ENCODE measurements at places on chromosomes 3 and 15.

DNA sequence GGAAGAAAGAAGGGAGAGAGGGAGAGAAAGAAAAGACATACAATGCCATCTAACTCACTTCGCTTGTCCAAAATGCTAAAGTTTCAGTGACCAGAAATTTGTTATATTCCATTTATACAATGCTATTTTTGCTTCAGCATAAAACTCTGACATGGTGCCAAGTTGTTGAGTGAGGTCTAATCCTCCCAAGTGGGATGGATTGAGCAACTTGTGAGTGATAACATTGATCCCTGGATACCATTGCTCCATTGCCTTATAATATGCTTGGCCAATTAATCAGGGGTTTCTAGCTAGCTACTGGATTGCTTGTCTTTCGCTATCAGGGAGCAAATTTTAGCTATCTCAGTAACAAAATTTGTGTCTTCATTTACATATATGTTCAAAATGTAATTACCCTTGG lies 615.6 kb upstream of the DPPA4 start:
- DNase-seq: peak; percentile 44

GRCh38 chr3:66856533-66856932 lies 141.6 kb upstream of the KBTBD8 start:
- no peak for DNase-seq

- peak; percentile 26 for DNase-seq
Measured at GRCh38 chr3:48241796-48242455, 1.0 kb downstream of the ZNF589 start.

GRCh38 chr15:64754663-64755426 lies 20.5 kb downstream of the RBPMS2 start:
- no peak for DNase-seq

- no peak for DNase-seq
Measured at GRCh38 chr3:9045371-9045770, 82.1 kb upstream of the RAD18 start.

GRCh38 chr15:91552555-91552954 lies 301.0 kb upstream of the SLCO3A1 start:
- DNase-seq: no peak

- DNase-seq: no peak
Measured at GRCh38 chr3:152505926-152506325, 237.2 kb downstream of the MBNL1 start.

DNA sequence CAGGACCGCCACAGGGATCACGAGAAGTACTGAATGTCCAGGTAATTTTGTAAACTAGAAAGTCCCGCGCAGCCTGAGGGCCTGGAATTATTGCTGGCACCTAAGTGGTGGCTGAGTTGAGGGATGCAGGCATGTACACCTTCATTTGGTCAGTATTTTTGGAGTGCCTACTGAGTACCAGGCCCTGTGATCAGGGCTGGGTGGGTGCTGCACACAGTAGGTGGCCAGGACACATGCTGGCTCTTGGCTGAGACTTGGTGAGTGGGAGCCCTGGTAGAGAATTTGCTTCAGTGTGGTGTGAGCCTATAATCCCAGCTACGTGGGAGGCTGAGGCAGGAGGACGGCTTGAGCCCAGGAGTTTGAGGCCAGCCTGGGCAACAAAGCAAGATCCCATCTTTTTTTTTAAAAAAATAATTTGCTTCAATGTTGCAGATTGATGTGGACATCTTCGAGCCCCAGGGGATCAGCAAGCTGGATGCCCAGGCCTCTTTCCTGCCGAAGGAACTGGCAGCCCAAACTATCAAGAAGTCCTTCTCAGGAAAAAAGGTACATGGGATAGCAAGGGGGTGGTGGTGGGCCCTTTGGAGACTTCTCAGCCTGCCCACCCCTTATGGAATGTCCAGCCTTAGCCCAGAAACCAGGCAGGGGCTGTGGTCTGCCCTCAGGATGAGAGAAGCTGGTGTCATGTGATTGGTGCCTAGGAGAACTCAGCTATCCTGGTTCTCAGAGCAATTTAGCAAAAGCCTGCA lies 2.6 kb downstream of the ITIH1 start:
- no peak for DNase-seq

DNA sequence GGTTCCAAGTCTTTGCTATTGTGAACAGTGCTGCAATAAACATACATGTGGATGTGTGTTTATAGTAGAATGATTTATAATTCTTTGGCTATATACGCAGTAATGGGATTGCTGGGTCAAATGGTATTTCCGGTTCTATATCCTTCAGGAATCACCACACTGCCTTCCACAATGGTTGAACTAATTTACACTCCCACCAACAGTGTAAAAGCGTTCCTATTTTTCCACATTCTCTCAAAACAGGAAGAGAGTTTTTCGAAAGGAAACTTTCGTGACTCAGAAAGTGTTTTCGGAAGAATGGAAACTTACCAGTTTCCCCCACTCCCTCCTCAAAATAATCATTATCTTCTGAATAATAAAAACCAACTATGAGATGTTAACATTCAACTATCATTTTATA lies 205.8 kb downstream of the ALCAM start:
- no peak for DNase-seq

DNA sequence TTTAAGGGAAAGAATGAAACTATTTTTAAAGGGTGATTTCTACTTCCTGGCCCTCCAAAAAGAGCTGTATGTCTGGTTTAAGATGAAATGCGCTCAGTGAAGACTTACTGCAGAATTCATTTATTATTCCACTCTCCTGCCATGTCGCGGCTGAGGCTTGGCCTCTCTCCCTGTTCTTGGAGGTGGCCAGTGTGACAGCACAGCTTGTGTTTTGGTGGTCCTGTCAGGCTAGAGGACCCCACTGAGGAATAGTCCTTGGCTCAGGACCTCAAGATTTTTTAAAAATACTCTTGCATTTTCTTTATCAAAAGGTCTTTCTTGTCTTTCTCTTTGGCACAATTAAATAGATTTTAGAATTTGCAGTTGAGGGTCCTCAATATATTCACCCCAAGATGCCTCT lies 384.4 kb downstream of the LRTM1 start:
- no peak for DNase-seq

DNA sequence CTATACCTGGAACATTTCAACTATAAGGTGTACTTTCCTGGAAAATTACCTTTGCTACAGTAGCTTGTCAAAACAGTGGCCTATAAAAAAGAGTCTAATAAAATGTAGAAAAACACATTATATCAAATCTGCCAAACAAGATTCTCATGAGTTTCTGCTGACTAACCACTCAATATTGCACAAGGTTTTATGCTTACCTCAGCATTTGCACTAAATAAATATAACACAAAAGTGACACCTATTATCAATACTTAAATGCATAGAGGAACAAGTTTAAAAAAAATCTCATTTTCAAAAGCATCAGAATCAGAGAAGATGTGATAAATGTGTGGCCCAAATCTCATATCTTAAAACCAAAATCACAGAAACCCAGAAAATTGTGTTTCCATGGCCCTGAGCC lies 281.4 kb downstream of the RSL24D1 start:
- no peak for DNase-seq

GRCh38 chr3:123028233-123028828 lies 768 bp upstream of the SEMA5B start:
- DNase-seq: peak; percentile 89

- no peak for DNase-seq
Measured at GRCh38 chr15:70869346-70869745, 15.4 kb upstream of the LARP6 start.

GRCh38 chr3:192490720-192491119 lies 236.6 kb downstream of the FGF12 start:
- DNase-seq: no peak

DNA sequence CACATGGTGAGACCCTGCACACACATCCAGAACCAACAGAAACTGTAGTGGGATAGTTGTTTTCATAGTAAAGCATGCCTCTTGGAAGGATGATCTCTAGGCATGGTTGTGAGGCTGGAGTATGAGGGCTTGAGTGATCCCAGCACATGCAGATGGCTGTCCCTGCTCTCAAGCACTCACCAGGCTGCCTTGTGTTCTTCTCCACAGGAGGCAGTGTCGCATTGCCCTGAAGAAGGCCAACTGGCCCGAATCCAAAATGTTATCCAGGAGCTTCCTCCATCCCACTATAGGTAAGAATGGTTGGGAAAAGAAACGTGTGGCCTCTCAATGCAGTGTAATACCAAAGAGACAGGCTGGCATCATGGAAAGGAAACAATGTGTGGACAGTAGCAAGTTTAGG lies 82.7 kb downstream of the TMEM39A start:
- peak; percentile 22 for DNase-seq

GRCh38 chr3:141111364-141112155 lies 60.4 kb downstream of the SPSB4 start:
- no peak for DNase-seq

- no peak for DNase-seq
Measured at GRCh38 chr15:100112061-100112420, 229.7 kb downstream of the ADAMTS17 start.

GRCh38 chr3:41880387-41880786 lies 81.5 kb downstream of the ULK4 start:
- no peak for DNase-seq

GRCh38 chr3:17076940-17077605 lies 192.3 kb downstream of the PLCL2 start:
- DNase-seq: no peak

DNA sequence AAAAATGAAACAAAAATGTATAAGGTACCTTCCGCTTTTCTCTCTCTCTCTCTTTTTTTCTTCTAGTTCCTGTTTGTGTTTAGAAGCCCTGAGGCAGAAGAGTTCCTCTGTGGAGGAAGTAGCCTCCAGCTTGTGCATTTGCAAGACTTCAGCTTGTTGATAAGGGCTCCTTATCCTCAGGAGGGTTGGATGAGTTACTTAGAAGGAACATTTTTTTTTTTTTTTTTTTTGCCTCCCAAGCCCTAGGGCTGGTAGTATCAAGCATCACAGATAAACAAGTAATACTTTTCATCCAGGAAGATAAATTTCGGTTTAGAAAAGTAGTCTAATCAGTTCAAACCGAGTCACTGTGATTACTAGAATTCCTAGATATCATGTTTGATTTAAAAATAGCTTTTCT lies 91.0 kb upstream of the CBLB start:
- no peak for DNase-seq

GRCh38 chr3:46462511-46462910 lies 2.2 kb downstream of the LTF start:
- DNase-seq: no peak

GRCh38 chr3:71072287-71072686 lies 511.2 kb downstream of the FOXP1 start:
- no peak for DNase-seq

All from choroid plexus epithelial cell (primary cell).